NCI-H1417 treated with DMSO at 0.1 percent for 48 hours (cell line): ENCODE measurements at places on chromosomes 6 and 20.

- DNase-seq: no peak
These were observed 282.8 kb downstream of the ALDH8A1 start for GRCh38 chr6:134667111-134667510.

DNA sequence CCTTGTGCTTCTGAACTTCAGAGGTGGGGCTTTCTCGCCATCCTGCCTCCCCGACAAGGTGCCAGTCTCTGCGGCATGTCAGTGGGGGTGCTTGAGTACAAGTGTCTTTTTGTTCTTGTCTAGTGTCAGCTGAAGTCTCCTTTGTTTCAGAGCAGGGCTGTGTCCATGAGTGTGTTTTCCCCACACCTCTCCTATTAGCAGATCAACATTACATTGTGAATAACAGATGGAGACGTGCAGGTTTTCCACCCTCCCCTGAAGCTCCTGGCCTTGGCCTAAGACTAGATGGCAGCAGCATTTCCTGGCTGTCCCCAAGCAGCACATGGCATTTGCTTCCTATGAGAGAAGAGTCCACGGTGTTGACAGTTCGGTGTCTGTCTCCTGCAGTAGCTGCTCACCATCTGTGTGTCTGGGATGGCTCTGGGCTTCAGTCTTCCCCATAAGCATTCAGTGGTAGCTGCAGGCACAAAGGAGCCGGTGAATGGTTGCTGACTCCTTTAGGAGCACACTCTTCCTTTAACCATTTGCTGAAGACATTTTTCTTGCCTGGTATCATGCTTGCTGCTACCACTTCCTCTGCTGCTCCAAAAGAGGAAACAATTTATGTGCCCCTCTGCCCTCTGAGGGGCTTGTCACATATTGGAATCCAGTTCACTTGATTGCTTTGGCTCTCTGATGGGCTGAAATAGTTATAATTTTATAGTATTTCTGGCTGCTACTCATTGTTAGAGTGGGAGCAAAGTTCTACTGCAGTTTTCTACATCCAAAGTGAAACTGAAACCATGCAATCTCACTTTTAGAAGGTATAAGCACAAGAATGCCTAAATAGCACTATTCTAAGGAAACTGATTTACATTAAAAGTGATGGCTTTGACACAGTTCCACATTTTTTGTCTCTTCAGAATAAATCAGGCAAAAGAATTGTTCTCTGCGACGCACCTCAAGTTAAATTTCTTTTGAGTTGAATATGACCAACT, 913.0 kb downstream of the C6orf118 start:
- DNase-seq: no peak

GRCh38 chr6:39303425-39304153, 10.6 kb downstream of the KCNK17 start:
- DNase-seq: no peak

DNA sequence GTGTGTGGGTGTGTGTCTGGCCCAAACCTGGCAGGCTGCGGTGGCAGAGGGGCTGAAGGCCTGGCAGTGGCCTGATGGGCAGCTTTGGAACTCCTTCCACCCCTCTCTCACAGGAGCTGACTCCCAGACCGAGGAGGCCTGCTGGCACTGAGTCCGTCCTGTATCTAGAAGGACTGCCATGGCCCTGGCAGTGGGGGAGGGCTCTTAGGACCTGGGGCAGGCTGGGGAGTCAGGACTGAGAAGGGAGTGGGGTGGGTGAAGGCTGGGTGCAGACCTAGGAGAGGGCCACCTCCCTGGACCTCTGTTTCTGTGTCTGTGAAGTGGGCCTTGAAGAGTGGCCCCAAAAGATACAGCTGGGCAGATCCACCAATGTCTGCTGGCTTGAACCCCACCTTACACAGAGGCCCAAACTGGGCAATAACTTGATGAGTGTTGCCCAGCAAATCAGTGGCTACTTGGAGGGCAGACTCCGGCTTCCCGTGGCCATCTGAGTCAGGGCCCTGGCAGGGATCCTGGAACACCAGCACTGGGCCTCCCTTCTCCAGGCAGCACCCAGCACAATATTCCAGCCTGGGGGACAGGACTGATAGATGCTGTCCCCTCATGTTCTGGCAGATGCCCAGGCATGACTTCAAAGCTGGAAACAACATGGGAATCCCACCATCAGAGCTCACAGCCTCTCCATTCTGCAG, 46.7 kb upstream of the BLCAP start:
- no peak for DNase-seq

DNA sequence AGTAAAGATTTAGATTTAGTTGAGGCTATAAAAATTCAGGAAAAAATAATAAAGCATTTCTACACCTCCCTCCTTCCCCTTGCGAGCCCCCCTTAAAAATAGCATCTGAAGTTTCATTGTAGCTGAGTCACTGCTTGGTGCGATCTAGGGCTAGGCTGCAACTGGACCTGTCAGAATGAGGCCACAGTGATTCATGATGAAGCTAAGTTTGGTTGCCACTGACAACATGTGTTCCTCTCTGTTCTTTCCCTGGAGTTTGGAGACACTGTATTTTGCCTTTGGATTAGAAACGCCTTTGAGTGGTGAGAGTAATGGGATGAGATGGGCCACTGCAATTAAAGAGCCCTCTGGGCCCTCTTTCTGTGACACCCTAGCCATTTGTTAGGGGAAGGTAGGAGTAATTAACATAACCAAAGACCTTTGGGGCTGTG, 334.1 kb downstream of the NRN1 start:
- DNase-seq: no peak

DNA sequence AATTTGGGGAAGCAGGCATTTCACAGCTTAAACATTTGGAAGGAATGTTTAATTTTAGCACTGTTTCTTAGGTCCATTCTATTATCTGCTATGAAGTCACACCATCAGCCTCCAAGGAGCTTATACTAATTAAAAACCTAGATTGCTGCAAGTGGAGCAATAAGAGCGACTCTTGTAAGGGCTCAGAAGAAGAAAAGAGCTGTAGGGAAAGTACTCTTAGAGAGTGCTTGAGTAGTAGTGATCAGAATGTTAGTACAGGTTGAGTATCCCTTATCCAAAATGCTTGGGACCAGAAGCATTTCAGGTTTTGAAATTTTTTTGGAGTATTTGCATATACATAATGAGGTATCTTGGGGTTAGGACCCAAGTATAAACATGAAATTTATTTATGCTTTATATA, 285.3 kb downstream of the UBE3D start:
- DNase-seq: no peak

- DNase-seq: no peak
These were observed 7.3 kb downstream of the JAG1 start for GRCh38 chr20:10666221-10667076.

GRCh38 chr20:10316582-10316981, 98.0 kb downstream of the SNAP25 start:
- no peak for DNase-seq

DNA sequence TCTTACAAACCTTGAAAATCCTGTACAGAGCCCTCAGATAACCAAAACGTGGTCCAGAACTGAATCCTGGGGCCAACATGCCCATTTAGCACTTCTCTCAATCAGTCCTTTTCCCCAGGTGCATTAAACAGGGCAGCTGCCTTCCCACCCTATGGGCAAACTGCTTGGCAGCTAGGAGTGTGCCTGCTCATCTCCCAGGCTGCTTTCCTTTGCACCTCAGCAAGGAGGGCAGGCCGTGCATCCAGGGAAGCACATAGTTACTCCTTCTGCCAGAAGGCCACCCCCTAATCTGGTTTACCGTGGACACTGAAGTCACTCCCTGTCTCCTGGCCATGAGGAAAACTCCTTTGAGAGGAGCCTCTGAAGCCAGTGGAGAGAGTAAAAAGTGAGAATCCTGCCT, 10.0 kb downstream of the PKIG start:
- DNase-seq: no peak

DNA sequence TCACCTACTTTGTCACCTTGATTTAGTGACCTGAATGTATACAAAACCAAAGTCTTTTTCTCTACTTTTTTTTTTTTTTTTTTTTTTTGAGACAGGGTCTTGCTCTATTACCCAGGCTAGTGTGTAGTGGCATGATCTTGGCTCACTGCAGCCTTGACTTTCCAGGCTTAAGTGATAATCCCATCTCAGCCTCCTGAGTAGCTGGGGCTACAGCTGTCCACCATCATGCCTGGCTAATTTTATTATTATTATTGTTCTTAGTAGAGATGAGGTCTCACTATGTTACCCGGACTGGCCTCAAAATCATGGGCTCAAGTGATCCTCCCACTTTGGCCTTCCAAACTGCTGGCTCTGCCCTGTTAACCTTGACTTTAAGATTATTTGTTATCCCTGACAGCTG, 37.5 kb downstream of the CRISP2 start:
- no peak for DNase-seq

DNA sequence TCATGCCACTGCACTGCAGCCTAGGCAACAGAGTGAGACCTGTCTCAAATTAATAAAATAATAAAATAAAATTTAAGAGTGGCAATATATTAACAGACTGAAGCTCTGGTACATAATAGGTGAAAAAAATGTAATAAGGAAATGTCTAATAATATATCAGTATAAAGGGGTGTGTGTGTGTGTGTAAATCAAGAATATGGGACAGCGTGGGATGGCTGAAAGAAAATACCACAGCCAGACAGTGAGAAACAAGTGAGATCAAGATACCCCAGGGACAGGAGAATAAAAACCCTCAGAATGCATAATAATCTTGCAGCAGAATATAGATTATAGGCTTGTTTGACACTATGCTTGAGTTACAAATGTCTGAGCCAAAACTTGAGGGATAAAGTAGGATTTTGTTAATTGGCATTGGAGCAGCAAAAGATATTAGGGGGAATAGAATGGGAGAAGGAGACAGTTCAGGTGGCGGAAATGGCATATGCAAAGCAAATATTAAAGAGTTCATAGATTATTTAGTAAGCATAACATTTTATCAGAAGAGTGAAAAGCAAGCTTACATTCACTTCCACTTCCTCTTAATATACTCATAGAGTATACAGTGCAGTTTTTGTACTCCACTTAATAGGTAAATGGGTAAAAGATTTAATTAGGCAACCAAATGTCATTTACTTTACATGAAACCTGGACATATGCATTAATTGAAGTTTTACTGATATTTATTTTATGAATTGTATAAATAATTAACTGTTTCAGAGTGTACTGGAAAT, 398.5 kb upstream of the GJE1 start:
- DNase-seq: no peak

DNA sequence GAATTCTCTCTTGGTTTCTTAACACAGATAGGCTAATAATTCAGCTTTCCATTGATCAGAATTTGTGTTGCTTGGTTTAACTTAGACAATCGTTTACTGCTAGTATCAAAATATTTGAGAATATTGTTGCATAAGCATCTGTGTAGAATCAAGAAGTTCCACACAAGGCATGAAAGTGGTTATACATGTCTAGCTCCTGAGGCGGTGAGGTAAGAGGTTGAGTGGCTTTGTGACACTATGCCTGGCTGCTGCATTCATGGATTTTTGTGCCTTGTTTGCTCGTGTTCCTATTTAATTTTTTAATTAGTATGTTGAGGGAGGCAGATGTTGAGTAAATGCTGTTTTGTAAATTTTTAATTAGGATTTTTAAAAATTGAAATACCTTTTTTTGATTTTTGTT, 10.2 kb downstream of the PKIB start:
- DNase-seq: no peak

GRCh38 chr6:15460110-15460727, 202.6 kb downstream of the DTNBP1 start:
- no peak for DNase-seq

GRCh38 chr6:120303527-120303926, 954.0 kb upstream of the MAN1A1 start:
- no peak for DNase-seq

DNA sequence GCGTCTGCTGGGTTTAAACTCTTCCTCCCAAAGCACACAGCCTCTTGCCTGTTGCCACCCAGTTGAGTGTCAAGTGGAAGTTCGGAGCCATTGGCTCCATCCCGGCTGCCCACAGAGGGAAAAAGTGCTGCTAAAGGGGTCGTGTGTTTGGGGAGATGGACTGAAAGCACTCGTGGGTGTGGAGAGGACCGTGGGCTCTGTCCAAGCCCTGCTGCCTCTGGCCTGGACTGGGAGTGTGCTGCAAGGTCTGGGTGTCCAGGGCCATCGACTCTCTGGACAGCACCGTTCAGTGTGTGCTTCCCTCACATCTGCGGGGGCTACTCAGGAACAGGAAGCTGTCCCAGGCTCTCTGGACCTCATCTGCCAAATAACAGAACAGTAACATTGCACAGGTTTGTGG, 269.3 kb downstream of the DLL1 start:
- no peak for DNase-seq

DNA sequence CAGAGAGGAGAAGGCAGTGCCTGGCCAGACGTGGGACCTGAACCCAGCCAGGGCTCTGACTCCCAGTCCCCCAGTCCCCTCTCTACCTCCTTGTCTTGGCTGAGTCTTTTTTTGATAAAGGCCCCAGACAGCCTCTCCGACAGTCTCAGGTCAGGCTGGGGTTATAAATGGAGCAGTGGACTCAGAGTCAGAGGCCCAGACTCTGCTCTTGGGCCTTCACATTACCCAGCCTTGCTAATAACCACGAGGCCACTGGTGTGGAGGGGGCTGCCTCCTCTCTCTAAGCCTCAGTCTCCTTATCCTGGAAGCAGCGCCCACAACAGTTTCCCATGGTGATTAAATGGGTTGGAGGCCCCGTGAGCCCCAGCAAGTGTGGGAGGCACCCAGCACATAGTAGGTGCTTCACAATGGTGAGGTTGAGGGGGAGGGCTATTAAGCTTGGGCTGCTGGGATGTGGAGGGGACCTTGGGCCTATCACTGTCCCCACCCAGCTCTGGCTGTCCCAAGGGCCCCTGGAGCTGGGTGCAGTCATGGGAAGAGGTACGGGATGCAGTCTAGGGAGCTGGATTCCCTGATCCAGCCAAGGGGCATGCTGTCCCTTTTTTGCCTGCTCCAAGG, 35.7 kb downstream of the TGM2 start:
- no peak for DNase-seq

DNA sequence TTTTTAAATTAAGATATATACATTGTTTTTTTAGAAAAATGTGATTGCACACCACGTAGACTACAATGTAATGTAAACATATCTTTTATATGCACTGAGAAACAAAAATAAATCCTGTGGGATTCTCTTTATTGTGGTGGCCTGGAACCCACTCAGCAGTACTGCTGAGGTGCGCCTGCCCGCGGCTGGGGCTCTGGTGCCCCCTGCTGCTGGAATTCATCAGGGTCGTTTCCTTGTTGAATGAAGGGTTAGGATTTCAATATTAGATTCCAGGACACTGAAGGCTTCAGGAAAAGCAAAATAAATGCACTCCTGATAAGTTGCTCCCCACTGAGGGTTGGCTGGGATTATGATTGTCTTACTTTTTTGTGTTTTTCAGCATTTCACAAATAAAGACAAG, 175.8 kb upstream of the GGTLC1 start:
- no peak for DNase-seq

DNA sequence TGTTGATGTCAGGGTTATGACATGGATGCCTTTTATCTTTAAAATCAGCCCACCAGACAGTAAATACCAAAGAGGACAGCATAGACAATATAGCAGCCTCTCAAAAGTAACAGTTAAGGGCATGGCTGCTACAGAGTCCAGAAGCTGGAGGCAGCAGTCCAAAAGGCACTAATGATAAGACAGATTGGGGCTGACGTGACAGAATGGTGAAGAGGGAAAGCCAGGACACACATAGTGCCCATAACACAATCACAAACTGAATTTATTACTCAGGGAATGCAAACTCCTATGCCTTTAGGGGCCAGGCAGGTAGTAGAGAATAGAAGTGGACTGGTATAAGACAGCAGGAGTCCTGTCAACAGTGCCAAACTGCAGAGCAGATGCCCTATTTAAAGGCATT, 40.7 kb downstream of the TP53INP2 start:
- no peak for DNase-seq

GRCh38 chr20:59933849-59934585, 580 bp upstream of the SYCP2 start:
- DNase-seq: no peak
